ENCODE measurements at places on chromosomes 11 and 22.

GRCh38 chr11:65716774-65717405 lies 3.7 kb downstream of the RNASEH2C start:
- no peak for DNase-seq

DNA sequence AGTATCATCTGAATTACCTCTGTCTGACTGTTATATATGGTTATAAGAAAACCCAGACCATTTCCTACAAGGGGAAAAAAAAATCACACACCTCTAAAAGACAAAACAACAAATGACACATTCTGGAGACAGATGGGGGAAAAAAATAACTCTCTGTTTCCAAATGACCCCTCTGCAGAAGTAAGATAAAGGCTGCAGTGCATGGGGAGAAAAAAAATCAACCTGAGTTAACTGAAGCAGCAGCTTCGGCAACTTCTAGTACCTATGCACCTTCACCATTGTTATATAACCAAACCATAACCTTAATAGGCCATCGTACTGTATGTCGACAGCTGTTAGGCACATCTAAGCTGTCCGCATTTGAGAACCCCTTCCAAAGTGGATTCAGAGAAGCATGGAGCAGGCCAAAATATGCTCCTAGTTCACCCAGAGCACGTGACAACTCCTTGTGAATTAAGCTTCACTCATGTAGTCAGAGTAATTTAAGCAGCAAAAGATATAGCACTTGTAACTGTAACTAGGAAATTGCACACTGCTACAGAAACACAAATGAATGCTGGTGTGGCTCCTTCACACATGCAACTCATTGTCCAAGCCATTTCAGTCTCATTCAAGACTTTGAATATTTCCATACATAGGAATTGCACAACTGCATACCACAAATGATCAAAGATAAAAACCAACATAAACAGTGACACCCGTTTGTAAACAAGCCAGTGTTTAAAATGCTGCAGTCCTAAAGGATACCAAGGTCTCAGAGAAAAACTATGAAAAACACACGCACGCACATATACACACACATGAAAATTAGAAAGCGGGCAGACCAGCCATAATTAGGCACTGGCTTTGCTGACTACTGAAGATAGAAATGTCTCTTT lies 2.7 kb downstream of the SIK3 start:
- no peak for DNase-seq

DNA sequence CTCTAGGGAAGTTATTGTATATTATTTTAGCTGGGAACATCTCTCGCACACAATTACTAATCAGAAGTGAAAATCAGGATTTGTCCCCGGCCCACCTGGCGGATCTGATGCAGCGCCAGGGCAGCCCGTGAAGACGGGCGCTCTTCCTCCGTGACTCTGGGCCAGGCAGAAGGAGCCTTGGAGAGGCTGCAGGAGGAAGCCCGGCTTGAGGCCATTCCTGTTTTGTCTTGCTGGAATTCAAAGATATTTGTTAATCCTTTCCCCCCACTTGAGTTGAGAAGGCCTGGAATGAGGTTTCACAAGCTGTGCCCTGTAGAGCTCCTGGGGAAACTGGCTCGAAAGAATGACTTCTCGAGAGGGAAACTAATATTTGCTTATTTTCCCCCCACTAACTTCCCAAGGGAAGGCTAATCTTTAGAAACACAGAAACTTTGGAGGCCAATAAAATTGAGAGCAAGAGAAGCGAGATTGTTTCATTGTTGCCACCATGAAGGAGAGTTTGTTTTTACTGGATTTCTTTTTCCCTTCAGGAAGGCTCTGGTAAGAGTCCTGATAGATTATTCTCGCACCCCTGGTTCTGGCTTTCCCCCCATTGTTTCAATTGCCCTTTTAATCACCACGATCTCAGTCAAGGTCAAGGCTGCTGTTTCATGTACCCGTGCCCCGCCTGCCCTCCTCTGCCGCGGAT lies 92.8 kb upstream of the SEPTIN5 start:
- DNase-seq: no peak

- no peak for DNase-seq
These were observed 57.6 kb downstream of the IGLL5 start for GRCh38 chr22:22945195-22945594.

DNA sequence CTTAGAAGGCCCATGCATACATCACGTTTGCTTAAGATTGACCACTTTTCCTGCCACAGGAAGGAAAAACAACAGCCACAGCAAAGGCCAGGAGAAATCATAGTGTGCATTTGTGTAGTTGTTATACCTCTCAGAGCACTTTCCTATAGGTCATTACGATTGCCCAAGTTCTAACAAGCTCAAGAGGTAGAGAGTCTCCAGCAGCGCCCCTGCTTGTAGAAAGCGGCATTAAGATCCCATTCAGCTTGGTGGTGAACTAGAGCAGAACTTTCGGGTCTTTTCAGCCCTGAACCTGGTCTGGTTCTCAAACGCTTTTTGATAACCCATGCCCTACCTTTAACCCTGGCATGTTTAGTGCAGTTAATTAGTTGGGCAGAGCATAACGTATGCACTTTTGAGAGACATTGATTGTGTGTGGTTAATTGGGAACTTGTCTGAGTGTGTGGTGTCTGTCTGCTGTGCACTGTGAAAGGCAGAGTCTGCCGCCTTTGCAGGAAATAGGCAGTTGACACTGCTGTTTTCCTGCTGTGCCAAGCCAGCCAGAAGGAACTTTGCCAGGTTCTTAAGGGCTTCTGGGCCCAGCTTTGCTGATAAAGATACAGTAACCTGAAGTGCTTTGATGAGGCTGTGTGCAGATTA lies 109.9 kb upstream of the CLMP start:
- DNase-seq: no peak

- no peak for DNase-seq
These were observed 76.4 kb upstream of the MYOD1 start for GRCh38 chr11:17642980-17643379.

- no peak for DNase-seq
These were observed 80.6 kb upstream of the SYT13 start for GRCh38 chr11:45366619-45367190.

DNA sequence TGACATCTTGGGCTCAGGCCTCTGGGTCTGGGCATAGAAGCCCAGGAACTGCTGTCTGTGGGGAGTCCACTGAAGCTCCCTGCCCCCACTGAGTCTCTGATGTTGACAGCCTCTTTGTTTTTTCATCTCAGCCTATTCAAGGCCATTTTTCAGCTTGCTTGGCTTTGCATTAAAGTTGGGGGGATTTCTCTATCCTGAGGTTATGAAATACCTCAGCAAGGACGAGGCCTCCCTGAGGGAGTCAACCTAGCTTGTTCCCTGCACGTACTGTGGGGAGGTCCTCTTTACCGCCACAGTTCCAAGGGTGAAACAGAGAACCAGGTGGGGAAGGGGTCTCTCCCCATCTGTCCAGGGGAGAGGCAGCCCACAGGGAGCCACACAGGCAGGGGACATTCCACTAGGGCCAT lies 8.4 kb downstream of the KCNQ1OT1 start:
- DNase-seq: no peak

DNA sequence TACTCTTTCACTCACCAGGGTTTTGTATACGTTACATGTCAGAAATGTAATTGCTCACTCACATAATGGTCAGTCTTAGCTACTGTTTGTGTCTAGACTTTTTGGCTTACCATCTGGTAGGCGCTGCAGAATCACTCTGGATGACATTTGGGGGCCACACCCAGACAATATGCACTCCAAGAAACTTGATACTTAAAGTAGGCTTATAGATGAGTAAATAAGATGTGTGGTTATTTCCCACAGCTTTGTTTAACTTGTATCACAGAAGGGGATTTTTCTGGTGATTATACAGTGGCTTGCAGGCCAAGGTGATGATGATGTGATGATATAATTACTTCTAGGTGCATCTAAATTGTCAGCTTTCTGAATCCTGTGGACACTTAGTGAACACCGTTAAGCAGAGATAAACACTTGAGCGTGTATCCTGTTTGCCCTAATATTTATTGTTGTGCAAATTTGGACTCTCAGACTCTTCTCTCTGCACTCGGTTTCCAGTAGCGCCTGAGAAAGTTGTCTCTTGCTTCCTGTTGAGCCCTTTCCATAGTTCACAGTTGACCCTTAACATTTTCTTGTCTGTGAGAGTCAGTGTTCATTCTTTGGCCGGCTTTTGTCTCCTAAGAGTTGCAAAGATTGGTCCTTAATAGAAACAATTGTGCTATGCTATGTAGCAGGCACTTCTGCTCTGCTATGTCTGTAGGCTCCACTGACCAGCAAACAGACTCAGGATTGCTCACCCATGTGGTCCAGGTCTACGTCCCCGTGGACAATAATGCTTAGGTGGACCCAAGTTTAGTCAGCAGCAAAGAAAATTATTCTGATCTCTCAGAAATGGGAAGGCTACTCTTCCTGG lies 89.3 kb downstream of the PRR5L start:
- DNase-seq: no peak

DNA sequence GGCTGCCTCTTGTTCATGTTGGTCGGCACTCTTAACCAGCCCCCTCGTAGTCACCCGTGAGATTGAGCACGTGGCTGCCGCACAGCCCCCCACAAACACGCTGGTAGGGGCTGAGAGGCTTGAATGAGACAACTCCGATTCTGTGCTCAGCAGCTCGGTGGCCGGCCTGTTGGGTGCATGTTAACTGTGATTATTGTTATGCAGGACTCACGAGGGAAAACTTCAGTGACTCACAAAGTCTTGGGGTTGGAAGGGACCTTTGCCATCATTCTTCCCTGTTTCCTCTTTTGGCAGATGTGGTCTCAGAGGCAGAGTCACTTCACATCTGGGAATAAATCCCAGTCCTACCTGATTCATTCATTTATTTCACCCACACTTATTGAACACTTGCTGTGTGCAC lies 75.2 kb downstream of the ADAMTS15 start:
- no peak for DNase-seq

DNA sequence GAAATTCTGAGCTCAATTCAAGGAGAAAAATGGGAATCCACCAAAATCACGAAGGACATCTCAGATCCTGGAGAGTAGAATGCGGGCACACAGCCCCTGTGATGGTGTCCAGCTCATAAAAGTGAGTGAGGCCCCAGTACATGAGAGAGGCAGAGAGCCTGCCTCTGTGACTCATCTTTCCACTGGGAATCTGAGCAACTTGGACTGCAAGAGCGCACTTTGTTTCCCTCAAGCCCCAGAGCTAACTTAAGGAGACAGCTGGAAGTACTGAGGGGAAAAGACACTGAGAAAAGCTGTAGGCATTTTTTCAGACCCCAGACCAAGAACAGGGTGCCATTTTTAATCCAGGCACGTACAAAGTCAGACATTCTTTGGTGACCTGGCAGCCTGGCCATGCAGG lies 273.7 kb downstream of the C11orf87 start:
- no peak for DNase-seq

GRCh38 chr22:19181786-19182471 lies 3.4 kb upstream of the SLC25A1 start:
- no peak for DNase-seq

All from stimulated activated CD4-positive, alpha-beta T cell treated with anti-CD3 and anti-CD28 coated beads, Interleukin-1b, Interleukin-23, amount 100 ng/mL, for 24 hours (primary cell).